AG20443 (cell line): ENCODE measurements at places on chromosomes 6 and 20.
A peak's percentile ranks its signal among the peaks of the same experiment; 100 is the strongest.

DNA sequence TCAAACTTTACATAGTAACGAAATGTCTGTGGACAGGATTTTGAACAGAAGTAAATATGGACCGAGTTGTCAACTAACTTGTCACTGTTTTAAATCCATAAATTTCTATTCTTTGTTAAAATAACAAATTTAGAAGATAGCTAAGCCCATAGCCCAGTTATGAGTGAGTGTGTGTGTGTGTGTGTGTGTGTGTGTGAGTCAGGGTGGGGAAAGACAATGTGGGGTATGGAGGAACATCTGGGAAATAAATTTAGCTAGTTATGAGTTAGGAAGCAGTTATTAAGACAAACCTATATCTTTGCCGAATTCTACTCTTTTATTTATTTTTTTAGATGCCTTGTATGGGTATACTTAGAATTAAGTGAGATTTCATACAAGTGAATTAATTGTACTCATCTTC lies 9.0 kb downstream of the TPBG start:
- DNase-seq, result no peak

DNA sequence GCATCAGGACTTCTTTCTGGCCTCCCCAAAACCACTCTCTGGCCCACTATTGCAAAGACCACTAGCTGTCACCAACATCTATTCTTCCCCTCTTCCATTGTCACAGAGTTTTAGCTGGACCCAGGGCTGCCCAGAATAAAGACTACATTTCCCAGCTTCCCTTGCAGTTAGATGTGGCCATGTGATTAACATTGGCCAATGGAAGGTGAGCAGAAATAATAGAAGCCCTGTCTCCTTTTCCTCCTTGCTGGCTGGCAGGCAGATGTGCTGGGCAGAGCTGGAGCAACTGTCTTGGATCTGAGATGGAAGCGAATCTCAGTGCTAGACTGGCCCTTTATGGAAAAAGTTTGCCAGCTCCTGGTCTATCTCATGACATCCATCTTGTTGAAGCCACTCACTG lies 97.0 kb downstream of the KCNB1 start:
- DNase-seq, result peak; percentile 39

DNA sequence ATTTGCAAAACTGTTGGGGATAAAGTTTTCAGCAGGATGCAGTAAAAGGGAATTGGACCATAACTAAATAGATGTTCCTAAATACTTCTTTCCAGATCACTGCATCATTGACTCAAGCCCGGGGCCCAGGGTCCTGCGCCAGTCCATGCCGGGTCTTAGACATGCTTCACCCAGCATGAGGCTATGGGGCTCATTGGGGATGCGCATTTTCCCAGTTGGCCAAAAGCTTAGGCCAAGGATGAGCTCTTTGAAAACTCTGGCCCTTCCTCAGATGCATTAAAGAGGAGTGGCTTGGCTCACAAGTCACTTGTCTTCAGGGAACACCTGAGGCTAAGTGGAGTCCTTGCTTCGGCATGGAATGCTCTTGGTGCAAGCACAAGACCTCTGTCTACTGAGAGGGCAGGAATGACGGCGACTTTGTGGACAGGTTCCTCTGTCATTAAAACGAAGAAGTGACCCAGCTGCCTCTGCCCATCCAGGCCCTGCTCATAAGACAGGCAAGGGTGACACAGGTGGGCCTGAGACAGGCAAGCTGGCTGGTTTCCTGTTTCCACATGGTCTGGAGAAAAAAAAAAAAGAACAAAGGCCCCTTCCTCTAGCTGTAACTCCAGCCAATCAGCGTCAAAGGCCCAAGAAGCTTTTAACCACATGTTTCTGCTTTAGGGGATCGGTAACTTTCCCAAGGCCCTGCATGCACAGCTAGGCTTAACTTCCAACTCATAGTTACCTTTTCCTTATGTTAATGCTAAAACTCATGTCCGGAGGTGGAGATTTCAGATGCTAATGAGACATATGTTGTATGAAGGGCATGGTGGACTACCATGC lies 81.4 kb upstream of the CDH4 start:
- DNase-seq, result no peak

GRCh38 chr6:16316741-16317251 lies 78.4 kb downstream of the GMPR start:
- DNase-seq, result peak; percentile 76

DNA sequence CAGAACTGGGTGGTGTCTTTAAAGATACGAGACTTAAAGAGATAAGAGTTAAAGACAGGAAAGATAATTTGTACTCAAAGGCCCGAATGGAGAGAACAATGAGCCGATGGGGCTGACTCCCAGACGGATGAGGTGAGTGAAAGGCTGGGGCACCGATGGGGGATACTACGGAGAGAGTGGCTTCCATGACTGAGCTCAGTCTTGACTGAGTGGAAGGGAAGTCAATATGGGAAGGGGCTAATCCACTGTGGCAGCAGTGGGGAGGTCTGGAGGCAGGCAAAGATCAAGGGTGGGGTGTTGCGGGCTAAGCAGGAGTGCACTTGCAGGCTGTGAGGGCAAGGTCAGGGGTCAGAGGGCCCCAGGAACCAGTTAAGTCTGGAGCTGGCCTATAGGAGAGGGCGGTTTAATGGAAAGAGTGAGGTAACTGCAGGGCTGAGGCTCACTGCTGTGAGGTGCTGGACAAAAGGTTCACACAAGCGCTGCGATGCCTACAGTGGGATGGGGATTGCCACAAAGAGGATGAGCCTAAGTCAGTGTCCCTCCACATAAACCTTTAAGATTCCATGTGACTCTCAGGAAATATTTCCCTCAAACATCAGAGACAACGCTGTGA lies 42.1 kb downstream of the FAXC start:
- no peak for DNase-seq

- DNase-seq, result no peak
Measured at GRCh38 chr6:49732781-49733180, 11.4 kb downstream of the CRISP3 start.

DNA sequence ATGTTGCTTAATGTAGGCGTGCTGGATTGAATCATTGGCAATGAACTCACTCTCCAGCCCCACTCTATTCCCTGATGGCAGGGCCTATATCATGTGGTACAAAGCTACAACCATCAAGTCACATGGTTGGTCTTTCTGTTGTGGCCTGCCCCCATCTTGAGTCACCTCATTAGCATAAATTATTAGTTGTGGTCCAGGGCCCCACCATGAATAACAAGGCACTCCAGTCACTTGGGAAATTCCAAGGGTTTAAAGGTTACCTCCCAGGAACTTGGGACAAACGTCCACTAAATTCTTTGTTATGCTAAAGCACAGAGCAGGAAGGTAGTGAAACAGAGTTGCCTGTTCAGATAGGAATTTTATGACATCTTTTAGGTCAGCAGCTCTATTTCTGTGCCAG lies 193.7 kb downstream of the SLC35F1 start:
- no peak for DNase-seq

DNA sequence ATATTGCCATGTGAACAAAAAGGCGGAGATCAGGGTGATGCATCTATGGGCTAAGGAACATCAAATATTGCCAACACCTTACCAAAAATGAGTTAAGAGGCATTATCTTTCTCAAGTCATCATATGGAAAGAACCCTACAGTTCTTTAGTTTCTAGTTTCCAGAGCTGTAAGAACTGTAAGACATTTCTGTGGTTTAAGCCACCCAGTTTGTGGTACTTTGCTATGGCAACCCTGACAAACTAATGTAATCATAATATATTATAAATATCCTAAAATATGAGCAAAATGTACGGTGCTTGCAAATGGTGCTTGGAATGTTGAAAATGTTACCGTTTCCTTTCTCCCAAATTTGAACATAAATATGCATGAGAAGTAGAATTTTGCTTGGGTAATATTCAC lies 349.6 kb downstream of the PHF3 start:
- no peak for DNase-seq

- peak; percentile 6 for DNase-seq
Measured at GRCh38 chr6:54706844-54707605, 139.5 kb upstream of the FAM83B start.

DNA sequence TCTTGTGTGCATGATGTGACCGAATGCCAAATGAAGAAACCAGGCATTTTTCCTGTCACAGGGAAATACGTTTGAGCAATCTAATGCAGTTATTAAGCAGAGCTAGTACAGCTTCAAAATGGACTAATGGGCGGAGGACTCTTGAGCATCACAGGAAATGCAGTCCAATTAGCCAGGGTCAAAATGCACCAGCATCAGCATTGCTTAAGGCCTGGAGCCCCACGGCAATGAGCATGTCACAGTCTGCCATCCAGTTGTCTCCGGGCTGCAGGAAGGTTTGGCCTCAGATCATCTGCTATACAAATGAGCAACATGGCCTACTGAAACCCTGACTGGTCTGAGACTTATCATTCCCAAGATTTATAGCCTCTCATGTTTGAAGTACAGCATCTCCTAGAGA lies 652.1 kb upstream of the SLC35B3 start:
- no peak for DNase-seq

DNA sequence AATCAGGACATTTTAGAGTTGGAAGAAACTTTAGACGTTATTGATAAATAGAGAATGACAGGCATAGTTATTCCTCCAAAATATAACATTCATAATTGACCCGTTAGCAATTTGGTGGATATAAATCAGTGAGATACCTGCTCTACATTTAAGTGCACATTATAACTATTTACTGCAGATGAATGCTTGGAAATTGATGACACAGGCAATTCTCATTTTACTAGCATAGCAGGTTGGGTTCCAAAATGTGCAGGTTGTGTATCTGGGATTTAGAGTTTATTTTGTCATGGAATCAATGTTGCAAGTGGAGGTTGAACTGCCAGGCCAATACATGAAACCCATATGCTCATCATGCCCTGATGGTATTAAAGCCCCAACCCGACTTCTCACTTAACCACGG lies 44.4 kb upstream of the PROKR2 start:
- DNase-seq, result no peak

DNA sequence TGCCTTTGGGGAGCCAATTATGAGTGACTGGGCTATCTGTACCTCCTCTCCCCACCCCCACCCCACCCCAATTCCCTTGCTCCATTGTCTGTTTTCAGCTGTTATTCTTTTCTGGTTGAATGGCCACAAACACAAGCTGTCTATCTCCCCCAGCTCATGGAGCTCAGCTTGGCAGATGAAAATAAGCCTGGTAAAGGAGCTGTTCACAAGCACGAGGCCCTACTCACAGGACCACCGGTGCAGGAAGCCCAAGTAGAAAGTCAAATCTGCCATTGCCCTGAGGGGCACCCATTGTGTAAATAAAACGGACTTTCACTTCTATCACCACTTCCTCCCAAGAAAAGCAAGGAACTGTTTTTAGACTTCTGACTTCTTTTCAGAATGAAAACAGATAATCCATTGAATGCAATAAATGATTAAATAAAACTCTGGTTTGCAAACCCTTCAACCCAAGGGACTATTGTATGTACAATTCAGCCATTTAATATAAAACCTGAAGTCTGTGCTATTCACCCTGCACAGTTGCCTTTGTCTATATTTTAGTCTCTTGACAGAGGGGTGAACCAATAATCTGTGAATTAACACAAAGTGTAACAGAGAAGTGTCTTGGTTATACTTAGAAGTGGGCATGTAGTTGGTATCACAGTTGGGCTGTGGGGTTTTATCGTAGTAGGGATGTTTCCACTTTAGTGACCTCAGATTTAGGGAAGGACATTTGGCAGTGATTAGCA lies 27.7 kb downstream of the RIPOR2 start:
- no peak for DNase-seq

DNA sequence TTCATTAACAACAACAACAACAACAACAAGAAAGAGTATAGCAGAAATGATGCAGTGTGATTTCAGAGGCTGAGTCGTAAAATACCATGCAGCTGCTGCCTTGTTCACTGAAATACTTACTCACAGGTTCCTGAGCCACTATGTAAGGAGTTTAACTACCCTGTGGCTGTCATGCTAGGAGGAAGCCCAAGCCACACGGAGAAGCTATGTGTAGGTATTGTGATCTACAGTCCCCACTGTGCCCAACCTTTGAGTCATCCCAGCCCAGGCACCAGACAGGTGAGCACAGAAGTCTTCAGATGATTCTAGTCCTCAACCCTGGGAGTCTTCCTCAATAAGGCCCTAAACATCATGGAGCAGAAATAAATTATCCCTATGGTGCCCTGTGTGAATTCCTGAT lies 14.6 kb upstream of the RALY start:
- DNase-seq, result no peak

DNA sequence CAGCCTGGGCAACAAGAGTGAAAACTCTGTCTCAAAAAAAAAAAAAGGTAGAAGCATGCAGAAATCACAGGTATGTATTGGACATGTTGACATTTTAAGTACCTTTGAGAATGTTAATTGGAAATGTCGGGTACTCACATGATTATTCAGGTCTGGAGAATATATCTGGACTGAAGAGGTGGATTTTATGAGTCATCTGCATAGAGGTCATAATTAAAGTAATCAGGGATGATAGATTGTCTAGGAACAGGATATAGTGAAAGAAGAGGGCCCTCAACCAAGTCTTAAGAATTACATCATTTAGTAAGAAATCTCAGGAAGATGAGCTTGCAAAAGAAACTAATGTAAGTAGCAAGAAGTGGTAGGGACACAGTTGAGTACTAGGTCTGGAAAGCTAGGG lies 212.5 kb downstream of the UTRN start:
- no peak for DNase-seq

DNA sequence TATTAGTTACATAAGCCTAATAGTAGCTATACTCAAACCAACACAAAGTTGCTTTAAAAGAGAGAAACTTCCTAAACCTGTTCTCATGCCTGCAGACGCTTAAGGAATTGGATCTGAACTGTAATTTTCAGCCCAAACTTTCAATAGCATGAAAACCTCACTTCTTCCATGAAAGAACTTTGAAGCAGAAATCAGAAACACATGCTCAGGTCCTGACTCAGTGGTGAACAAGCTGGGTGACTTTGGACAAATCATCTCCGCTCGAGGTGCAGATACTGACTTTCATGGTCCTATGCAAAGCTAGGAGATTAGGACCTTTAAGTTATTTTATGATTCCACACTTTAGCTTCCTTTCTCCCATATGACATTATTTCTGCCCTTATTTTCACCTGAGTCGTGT lies 36.5 kb downstream of the NOX3 start:
- peak; percentile 58 for DNase-seq

DNA sequence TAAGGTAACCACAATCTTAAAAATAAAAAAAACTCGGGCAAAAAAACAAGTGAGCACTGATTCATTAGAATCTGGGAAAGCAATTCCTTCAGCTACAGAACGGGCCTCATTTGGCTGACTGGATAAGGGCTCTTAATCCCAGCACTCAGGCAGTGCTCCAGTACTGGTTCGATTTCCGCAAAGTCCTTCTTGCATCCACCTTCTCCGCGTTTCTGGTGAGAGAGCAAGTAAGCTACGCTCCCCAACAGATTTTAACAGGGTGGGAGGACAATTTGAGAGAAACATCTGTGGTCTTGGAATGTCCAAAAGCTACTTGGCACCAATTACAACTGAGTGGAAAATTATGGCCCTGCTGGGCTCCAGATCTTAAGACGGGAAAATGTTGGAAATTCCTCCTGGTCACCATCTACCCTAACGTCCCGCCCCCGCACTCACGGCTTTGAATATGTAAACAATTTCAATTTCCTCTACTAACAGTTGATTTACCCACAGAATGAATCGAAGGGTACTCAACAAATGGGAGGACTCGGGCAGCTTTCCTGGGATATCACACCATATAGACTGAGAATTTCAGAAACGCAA lies 18.1 kb upstream of the ZSCAN9 start:
- DNase-seq, result peak; percentile 18

GRCh38 chr6:34243901-34244884 lies 4.6 kb downstream of the SMIM29 start:
- peak; percentile 95 for DNase-seq
